SJCRH30 (cell line): ENCODE measurements at places on chromosomes 1 and 21.

GRCh38 chr1:111099289-111099688 lies 40.6 kb downstream of the DRAM2 start:
- no peak for DNase-seq

- DNase-seq: no peak
Measured at GRCh38 chr1:160471253-160471652, 51.8 kb downstream of the SLAMF6 start.

GRCh38 chr1:53377438-53377841 lies 49.6 kb upstream of the LRP8 start:
- no peak for DNase-seq

- DNase-seq: no peak
Measured at GRCh38 chr1:40818264-40818961, 34.8 kb downstream of the KCNQ4 start.

- DNase-seq: no peak
Measured at GRCh38 chr1:202187041-202187671, 6.4 kb upstream of the LGR6 start.
